Islet precursor cell (in vitro differentiated cells): ENCODE measurements at places on chromosomes 11 and 22.

DNA sequence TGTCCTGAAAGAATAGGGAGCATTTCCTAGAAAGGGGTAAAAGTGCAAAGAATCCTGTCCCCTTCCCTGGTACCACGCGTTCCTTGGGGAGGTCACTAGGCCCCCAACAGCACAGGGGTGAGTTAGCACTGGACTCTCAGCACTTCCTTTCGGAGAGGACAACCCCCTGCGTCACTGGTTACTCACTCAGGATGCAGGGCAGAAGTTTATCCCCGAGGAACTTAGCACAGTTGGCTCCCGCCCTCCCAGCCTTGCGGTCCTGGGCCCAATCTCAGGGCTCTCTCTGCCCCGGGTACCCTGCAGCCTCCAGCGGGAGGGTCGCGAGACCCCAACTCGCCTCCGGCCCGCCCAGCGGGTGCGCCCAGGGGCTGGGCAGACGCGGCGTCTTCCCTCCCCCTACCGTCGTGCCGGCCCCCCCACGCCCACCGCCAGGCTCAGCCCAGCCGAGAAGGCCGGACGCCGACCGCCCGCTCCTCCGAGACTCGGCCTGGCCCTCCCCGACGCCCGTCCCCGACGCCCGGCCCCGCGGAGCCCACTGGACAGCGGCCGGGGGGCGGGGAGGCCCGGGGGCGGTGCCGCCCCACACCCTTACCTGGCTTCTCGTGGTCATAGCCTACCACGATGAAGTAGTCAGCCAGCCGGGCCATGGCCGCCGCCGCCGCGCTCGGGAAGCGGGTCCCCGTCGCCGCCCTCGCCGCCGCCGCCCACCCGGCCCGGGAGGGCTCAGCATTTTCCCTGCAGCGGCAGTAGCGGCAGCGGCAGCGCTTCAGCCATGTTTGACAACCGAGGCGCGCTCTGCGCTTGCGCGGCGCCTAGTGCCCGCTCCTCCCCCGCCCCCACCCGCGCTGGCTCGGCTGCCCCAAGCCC lies at the start of gene SBF2:
TSS of gene SBF2 (minus strand) at position 797 of the 867 bp plus-strand sequence. CDS start at position 647, 150 bp downstream.
- peak; percentile 93 for DNase-seq

DNA sequence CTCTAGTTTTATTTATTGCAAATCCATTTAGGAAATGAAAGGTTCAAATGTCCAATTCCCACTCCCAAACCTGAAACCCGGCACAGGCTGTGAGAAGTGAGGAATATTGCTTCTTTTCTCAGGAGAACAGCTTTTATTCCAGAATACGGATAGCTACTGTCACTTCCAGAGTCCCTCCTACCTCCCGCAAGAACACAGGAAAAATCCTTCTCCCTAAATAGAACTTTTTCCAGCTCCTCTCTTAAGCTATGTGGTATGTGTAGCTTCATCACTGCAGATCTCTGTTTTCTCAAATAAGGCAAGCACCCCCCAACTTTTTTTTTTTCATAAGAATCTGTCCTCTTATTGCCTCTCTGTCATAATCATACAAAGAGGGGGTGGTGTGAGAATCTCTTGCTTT lies 126.8 kb downstream of the LARGE1 start:
- DNase-seq: no peak

DNA sequence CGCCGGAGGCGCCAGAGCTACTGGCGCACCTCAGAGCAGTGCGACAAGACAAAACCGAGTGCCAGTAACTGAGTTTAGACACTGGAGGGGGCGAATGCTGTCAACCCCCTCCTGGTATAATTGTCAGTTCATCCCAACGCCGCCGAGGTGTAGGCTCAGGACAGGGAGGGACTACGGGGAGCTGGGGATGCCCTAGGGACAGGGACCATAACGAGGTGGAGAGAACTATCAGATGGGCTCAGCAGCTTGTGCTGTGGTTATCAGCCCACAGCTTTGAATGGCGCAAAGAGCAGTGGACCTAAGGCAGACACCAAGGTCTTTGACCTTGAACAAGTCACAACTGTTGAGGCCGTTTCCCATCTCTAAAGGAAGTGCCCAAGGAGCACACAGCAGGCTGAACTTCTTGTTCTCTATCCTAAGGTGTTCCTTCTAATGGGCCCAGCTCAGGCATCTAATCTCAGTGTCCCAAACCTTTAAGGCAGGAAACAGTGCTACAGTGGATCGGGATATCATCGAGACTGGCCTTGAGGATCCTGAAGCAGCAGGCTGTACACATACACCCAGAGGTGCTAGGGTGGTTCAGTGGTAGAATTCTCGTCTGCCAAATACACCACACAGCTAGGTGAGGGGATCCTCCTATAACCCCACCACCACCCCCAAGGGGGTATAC lies 958 bp upstream of the TUT1 start:
- no peak for DNase-seq

DNA sequence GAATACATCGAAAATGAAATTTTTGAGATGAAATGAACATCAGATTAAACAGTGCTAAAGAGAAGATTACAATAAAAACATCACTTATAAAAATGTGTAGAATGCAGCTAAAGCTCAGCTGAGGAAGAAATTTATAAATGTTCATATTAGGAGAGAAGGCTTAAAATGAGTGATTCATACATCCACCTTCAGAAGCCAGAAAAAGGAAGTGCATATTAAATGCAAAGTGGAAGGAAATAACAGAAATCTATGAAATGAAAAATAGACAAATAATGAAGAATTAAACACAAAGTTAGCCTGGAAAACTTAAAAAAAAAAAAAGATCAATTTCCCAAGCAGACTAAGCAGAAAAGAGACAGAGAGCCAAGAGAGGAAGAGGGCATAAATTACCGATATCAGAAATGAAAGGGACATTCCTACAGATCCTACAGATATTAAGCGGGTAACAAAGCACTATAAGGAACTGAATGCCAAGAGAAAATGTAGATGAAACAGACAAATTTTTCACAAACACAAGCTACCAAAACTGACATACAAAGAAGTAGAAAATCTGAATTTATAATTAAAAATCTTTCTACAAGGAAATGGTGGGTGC lies 7.2 kb upstream of the MOB2 start:
- DNase-seq: no peak

GRCh38 chr11:69335007-69335780 lies 41.2 kb downstream of the MYEOV start:
- peak; percentile 25 for DNase-seq

GRCh38 chr22:19629720-19630419 lies 84.4 kb upstream of the SEPTIN5 start:
- DNase-seq: peak; percentile 91

- no peak for DNase-seq
Measured at GRCh38 chr11:78336877-78337553, 80.6 kb downstream of the GAB2 start.

DNA sequence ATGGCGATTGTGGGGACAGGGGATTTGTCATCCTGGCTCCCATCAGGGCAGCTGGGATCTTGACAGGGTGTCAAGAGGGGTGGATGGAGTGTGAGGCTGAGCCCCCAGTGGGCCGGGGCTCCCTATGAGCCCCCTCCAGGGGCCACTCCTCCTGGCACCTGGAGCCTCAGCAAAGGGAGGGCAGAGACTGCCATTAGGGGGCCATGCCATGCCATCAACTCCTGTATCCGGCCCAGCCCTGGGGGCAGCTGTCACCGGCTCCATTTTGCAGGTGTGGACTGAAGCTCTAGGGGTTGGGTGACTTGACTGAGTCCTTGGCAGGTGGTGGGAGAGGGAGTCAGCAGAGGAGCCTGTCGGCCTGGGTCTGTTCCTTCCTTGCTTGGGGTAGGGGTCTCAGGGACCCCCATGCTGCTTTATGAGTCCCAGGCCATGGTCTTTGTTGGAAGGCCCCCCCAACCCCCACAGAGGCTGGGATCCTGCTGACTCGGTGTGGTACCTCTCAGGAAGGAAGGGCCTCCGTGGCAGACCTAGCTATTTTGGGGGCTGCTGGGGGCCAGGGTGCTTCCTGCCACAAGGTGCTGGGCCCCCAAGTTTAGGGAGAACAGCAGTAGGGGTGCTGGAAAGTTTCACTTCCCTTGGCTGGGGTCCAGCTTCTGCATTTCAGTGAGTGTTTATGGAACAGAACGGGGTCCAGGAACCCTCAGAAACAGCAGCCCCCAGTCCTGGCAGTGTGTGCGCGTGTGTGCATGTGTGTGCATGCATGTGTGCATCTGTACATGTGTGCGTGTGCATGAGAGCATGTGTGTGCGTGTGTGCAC lies 1.5 kb downstream of the ACY3 start:
- DNase-seq: peak; percentile 37

GRCh38 chr11:2711161-2711560 lies 11.4 kb upstream of the KCNQ1OT1 start:
- DNase-seq: no peak

GRCh38 chr11:131246663-131247062 lies 123.8 kb upstream of the NTM start:
- peak; percentile 84 for DNase-seq

DNA sequence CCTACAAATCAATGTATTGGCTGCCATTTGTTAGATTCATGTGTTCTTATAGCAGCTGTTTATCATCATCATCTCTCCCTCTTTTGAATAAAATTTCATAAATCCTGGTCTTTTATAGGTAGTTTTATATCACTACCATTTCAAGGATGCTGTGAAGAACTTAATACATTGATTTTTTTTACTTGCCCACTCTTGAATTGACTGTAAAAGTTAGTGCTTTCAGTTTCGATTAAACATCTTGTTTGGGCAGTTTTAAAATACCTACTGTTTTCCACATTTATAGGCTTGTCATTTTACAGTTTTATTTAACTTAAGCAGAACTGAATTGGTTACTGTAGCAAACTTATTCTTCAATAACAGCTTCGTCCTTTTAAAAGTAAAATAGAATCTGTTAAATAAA lies 59.5 kb downstream of the TTC17 start:
- no peak for DNase-seq

- DNase-seq: no peak
Measured at GRCh38 chr11:130397780-130398179, 30.6 kb downstream of the ADAMTS8 start.

- no peak for DNase-seq
Measured at GRCh38 chr22:32076761-32077084, 33.7 kb downstream of the SLC5A1 start.

- DNase-seq: peak; percentile 91
Measured at GRCh38 chr11:7665473-7666291, 7.6 kb downstream of the CYB5R2 start.

- DNase-seq: no peak
Measured at GRCh38 chr11:69498614-69499175, 17.2 kb downstream of the LINC01488 start.

DNA sequence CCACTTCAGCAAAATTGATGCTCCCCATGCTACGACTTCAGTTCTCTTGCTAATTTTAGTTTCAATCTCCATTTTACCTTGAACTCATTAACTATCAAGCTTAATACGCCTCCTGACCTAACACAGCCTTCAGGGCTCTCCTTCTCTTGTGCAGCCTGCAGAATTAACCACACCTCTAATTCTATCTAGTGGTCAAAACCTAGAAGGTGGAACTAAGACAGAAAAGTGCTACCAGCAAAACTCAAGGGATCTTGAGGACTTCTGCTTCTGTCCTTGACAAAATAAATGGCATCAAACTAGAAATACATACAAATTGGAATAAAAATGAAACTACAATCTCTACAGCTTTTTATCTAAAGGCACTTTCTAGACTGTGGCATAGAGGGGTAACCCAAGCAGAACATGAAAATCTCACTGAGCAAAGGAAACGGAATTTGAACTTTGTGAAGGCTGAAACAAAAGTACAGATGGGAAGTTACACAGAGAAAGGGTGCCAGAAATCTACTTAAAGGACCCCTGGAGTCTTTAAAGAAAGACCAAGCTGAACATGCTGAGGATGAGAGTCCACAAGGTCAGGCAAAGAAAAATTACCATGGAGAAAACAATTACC lies 10.7 kb downstream of the CWF19L2 start:
- no peak for DNase-seq

GRCh38 chr22:29641042-29641699 lies 37.7 kb downstream of the NF2 start:
- DNase-seq: no peak

- DNase-seq: no peak
Measured at GRCh38 chr11:95638501-95638900, 151.1 kb downstream of the FAM76B start.

- DNase-seq: no peak
Measured at GRCh38 chr22:30423301-30423958, 2.1 kb upstream of the MTFP1 start.

- DNase-seq: no peak
Measured at GRCh38 chr11:117670443-117670842, 126.6 kb downstream of the DSCAML1 start.

DNA sequence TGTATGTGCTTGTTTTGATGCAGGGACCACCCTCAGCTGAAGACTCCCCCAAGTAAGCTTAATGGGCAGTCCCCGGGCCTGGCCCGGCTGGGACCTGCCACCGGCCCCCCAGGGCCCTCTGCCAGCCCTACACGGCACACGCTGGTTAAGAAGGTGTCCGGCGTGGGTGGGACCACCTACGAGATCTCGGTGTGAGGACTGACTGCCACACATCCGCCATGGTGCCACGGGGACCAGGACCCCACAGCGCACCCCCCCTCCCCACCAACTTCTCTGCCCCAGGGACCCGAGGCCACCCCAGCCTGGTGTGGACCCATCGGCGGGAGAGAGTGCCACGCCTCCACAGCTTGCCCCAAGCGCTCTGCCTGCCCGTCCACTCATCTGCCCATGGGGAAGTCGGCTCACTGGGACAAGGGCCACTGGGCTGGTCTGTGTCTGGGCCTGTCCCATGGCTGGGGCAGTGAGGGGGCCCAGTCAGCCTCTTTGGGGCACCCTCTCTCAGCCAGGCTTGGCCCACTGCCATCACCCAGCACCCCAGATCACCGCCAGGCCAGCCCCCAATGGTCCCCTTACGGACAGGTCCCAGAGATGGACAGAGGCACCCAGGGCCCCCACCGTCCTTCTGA lies 5.5 kb downstream of the CCDC188 start:
- no peak for DNase-seq

- no peak for DNase-seq
Measured at GRCh38 chr22:38043151-38044039, 13.8 kb upstream of the PICK1 start.

- peak; percentile 64 for DNase-seq
Measured at GRCh38 chr11:115527534-115528125, 23.4 kb upstream of the CADM1 start.

GRCh38 chr11:85377901-85378300 lies 249.2 kb downstream of the DLG2 start:
- DNase-seq: no peak

GRCh38 chr11:12141283-12141682 lies 30.9 kb downstream of the MICAL2 start:
- no peak for DNase-seq

DNA sequence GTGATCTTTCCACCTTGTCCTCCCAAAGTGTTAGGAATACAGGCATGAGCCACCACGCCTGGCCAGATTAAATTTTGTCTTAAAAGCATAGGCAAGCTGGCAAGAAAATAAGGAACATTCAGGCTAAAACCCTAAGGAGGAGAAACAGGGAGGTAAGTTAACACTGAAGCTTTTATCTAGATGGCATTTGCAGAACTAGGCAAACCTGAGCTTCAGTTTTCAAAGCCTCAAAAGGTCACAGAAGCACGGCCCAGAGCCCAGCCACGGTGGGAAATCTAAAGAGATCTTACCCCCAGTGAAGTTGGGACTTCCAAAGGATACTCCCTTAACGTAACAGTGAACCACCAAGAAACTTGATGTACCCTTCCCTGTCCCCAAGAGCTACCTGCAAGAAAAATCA lies 28.4 kb downstream of the PC start:
- DNase-seq: no peak

- DNase-seq: no peak
Measured at GRCh38 chr22:37421468-37421877, 5.8 kb downstream of the ELFN2 start.
